ENCODE measurements at places on chromosomes 4 and X.

GRCh38 chr4:76655566-76656479 lies 220.8 kb downstream of the SHROOM3 start:
- no peak for DNase-seq

DNA sequence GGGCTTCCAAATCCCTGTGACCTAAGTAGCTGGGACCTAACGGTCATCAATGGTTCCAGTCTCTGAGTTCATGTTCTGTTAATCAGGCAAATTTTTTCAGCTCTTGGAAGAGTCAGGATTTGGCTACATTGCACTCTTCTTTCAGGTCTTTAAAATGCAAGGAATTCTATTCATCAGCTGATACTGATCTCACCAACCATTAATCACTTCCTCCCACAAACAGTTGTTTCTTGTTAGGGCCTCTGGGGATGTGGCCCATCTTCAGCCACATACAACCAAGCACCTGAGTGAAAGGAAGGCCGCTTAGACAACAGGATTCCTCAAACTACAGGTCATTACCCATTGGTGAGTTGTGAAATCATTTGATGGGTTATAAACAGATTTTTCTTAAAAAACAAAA lies 71.7 kb downstream of the FANCB start:
- no peak for DNase-seq

DNA sequence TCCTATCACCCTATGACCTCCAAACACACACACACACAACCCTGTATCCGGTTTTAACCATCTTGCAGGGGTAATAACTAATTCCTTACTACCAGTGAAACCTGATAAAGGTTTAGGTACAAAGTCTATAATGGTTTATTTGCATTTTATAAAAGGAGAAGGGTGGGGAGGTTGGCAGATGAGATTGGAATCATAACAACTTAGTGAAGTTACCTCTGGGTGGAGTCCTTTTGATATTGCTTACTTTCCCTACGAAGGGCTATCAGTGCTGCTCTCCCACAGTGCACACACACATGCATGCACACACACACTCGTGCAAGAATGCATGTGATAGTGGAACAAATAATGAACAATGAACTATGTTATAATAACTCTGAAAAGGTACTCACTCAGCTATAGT lies 56.1 kb downstream of the CCSER1 start:
- DNase-seq = no peak

DNA sequence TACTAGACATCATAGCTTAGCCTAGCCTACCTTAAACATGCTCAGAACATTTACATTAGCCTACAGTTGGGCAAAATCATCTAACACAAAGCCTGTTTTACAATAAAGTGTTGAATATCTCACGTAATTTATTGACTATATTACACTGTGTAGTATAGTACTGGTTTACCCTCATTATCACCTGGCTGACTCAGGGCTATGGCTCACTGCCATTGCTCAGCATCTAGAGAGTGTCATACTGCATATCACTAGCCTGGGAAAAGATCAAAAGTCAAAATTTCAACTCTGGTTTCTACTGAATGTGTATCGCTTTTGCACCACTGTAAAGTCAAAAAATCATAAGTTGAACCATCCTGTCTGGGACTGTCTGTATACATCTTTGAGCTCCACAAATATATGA lies 78.6 kb downstream of the CEP44 start:
- DNase-seq = no peak

GRCh38 chr4:3790006-3790561 lies 23.9 kb downstream of the ADRA2C start:
- no peak for DNase-seq

GRCh38 chr4:5991405-5991804 lies 26.8 kb downstream of the C4orf50 start:
- no peak for DNase-seq

DNA sequence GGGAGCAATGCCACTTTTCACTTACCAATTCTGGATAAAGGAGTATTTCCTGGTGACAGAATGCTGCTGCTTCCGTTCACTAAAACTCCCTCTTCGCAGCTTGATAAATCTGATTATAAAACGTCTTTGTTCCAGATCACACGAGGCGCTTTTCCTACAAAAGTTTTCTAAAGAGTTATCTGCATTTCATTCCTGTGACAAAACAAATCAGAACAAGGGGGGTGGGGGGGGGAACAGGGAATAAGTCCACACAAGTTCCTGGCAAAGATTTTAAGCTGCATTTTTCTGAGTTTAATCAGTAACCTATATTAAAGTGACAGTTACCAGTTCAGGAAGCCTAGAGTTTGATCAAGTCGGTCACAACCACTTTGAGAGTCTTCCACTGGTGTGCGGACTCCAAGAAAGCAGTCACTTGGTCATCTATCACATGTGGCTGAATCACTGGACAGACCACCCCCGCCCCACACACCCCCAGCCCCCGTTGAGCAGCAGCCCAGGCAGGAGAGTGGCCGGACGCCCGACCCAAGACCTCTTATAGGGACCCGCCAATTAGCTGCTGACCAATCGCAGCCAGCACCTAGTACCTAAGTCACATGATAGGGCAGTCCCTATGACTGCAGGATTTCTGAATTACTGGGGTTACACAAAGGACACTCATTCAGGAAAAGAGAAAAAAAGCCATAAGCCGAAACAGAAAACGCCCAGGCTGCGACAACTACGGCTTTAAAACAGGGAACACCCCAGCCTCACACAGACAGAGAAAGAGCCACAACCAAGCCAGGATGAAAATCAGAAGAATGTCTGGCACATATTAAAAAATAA lies 569.3 kb upstream of the DIPK2B start:
- DNase-seq = no peak

GRCh38 chr4:123304151-123304964 lies 92.2 kb upstream of the SPRY1 start:
- DNase-seq = no peak

- DNase-seq = no peak
These were observed 1860.7 kb upstream of the PCDH10 start for GRCh38 chr4:131288441-131288840.

GRCh38 chrX:112947981-112948615 lies 107.5 kb upstream of the AMOT start:
- DNase-seq = no peak

GRCh38 chr4:174177536-174177935 lies 105.9 kb downstream of the FBXO8 start:
- DNase-seq = no peak

DNA sequence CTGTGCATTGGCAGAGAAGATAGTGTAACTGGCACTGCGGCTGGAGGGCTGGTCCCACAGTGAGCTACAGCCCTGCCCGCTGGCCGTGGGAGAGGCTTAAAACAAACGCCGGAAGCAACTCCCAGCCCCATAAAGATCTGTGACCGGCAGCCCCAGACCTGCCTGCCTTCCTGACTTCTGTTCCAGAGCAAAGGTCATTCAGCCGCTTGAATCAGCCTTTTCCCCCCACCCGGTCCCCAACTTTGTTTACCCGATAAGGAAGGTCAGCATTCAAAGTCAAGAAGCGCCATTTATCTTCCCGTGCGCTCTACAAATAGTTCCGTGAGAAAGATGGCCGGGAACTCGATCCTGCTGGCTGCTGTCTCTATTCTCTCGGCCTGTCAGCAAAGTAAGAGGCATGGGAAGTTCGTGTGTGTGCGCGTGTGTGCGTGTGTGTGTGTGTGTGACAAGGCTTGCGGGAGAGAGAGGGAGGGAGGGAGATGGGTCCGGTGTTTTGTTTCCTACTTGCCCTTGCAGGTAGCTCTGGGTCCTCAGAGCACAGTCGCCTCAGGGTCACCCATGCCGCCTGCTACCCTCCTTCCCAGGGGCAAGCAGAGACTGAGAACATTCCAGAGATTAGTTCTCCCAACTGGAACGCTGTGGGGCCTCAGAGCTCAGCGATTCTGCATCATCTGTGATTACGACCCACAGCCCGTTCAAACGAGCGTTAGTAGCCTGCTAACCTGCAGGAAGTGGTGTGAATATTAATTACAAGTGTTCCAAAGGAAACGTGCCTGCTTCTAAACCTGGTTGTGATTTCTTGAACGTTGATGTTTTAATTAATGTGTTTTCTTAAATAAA lies at the start of gene MGST2:
Gene MGST2 (plus strand): TSS at position 130 of the 840 bp plus-strand sequence. CDS start 201 bp downstream, at position 331.
- DNase-seq = no peak

- no peak for DNase-seq
These were observed 25.6 kb downstream of the NR0B1 start for GRCh38 chrX:30283456-30284200.

GRCh38 chr4:30094887-30095286 lies 625.3 kb upstream of the PCDH7 start:
- no peak for DNase-seq

- no peak for DNase-seq
These were observed 367.9 kb upstream of the SLIT2 start for GRCh38 chr4:19883841-19884240.

DNA sequence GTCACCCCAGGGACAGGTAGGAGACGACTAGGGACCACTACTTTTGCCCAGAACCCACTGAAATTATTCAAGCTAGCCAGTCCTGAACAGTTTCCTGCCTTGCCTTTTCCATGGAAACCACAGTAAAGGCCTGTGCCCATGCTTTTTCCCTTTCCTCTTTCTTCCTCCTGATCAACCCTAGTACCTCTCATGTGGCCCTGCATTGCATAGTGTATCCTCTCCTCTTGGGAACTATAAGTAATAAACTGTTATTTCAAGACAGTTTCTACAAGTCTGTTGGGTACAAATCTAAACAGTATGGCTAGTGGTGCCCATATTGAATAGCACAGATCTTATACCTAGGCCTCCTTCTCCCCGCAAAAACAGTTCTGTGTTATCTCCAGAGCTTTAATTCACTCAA lies 14.5 kb downstream of the CISD2 start:
- no peak for DNase-seq

DNA sequence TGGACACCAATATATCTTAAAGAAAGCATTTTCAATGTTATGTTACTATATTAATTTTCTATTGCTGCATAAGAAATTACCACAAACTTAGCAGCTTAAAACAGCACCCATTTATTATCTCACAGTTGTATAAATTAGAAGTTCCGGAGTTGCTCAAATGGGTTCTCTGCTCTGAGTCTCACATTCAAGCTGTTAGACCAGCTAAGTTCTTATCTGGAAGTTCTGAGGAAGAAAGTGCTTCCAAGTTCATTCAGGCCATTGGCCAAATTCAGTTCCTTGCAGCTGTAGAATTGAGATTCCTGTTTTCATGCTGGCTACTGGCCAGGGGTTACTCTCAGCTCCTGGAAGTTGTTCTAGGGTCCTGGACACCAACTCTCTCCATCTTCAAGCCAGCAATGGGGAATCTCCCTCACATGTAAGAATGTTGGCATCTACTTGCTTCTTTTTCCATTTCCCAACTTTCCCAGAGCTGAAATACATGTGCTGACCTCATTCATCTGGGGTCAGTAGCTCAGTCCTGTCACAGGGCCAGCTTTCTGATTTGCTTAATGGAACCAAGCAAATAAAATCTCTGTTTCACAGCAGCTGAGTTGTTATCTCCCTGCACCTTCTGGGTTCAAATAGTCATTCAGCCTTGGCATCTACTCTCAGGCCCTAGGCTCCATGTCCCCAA lies 99.6 kb upstream of the INTU start:
- no peak for DNase-seq

DNA sequence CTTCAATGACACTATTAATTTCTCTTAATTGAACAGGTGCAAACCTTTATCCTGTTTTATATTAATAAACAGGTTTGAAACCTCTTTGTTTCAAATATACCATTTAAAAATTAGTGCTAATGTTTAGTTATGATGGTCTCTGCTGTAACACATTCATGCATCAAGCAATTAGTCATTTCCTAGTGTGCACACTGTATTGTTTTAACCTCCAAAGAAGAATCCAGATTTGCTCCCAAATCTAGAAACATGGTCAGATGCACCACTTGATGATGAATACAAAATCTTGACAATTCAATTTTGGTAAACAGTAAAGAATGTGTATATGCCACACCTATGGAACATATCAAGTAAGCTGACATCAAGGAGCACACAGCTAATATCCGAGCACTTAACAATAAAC lies 157.1 kb downstream of the TRIML1 start:
- DNase-seq = no peak
